Activated naive CD8-positive, alpha-beta T cell treated with anti-CD3 and anti-CD28 coated beads, Interleukin-2, amount 50 U/mL, for 24 hours (primary cell): ENCODE measurements at places on chromosomes 7 and 10.

DNA sequence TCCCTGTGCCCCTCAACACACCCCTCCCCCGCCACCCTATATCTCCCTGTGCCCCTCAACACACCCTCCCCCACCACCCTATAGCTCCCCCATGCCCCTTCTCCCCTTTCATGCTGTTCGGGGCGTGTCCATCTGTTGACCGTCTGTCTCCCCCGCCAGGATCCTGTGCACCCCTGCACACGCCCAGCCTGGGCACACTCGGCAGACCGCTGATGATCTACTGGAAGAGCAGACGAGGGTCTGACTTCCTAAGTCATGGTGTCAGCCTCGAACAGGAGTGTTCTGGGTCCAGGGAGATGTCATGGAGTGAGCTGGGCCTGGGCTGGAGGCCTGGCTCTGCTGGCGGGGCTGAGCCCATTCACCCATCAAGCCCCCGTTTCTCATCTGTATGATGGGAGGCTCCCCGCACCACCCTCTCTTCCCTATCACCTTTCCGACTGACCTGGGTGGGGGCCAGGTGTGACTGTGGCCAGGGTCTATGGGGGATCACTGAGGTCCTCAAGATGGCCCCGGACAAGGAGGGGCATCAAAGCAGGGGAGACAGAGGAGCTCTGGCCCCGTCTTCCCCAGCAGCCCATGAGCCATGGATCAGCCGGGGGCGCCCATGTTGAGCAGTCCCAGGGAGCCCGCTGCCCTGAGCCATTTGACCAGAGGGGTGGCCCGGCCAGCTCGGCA lies 48.3 kb downstream of the PDGFA start:
- no peak for DNase-seq

- DNase-seq = no peak
Observed at GRCh38 chr10:60148266-60148840, 241.3 kb downstream of the ANK3 start.

- DNase-seq = no peak
Observed at GRCh38 chr7:74525881-74526280, 72.2 kb downstream of the GTF2IRD1 start.

- DNase-seq = no peak
Observed at GRCh38 chr10:23106331-23107072, 11.1 kb downstream of the MSRB2 start.

DNA sequence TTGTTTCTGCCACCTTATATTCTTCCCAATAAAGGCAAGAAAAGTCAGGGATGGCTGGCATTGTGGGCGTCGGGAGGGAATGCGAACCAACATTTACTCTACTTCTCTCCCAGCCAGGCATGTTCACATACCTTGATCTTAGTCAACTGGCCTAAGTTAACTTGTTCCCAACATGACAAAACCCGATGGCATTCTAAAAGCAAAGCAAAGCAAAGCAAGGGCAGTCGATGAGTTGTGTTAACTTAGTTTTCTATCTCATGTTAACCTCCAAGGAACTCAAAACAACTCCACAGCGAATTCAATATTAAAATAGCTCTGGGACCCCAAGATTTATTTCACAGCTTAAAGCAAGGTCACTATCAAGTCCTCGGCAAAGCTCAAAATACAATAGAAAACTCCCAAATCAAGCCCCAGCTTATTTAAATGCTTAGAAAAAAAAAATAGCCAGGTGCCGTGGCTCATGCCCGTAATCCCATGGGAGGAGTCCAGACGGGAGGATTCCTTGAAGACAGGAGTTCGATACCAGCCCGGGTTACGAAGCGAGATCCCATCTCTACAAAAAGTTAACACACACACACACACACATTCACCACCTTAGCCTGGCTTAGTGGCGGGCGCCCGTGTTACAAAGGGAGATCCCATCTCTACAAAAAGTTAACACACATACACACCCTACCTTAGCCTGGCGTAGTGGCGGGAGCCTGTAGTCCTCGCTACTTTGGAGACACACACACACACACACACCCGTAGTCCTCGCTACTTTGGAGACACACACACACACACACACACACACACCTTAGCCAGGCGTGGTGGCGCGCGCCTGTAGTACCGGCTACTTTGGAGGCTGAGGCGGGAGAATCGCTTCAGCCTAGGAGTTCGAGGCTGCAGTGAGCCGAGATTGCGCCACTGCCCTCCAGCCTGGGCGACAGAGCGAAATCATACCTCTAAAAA lies 901 bp upstream of the CCNY start:
- peak; percentile 41 for DNase-seq
